ENCODE measurements at places on chromosomes 12 and 14.
A peak's percentile ranks its signal among the peaks of the same experiment; 100 is the strongest.

DNA sequence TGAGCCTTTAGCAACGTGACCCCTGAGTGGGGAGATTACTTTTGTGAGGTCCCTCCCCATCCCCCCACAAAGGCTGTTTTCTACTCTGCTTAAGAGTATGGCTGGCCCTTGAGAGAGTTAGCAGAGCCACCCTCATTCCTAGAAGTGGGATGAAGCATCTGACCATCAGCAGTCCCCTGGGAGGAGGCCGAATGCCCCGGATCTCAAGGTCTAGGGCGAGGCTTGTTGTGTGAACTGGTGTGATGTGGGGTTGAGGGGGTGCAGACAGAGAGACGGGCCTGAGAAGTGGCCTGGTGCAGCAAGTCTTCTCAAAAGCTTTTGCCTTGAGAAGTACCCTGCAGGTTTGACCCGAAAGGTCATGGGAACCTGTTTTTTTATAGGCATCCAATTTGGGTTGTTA, 153.0 kb upstream of the FKBP4 start:
- no peak for DNase-seq

- DNase-seq: no peak
Observed at GRCh38 chr12:105581420-105581819, 250.9 kb downstream of the C12orf75 start.

GRCh38 chr14:24298892-24299254, 707 bp downstream of the DHRS1 start:
- no peak for DNase-seq

DNA sequence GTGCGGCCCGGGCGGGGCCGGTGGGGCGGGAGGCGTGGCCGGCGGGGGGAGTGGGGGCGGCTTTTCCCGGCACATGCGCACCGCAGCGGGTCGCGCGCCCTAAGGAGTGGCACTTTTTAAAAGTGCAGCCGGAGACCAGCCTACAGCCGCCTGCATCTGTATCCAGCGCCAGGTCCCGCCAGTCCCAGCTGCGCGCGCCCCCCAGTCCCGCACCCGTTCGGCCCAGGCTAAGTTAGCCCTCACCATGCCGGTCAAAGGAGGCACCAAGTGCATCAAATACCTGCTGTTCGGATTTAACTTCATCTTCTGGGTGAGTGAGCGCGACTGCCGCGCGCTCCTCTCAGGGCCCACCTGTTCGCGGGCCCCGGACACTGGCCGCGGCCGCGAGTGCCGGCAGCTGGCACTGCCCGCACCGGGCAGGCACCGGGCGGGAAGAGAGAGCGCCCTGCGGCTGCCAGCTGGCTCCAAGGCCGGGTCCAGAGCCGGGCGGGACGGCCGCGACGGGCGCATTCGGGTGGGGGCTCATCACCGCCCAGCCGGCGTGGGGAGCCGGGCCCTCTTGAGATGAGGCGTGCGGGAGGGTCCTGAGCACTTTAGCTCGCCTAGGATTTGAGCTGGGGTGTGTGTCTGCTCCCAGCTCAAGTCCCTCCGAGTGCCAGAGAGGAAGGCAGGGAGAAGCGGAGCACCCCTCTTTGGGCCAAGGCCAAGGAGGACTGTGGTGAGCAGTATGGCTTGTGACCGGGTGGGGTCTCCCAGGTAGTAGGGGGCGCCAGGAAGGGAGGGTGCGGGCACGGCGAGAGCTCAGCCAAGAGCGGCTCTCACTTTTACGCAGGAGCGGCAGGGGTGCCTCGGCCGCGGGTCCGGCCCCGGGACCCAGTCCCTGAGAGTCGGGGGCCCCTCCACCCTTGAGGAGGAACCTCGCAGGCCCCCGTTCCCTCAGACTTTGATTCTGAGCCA, at the start of gene CD9:
TSS of gene CD9 (plus strand) at position 145 of the 957 bp plus-strand sequence. CDS start at position 245, 100 bp downstream.
- DNase-seq: no peak

DNA sequence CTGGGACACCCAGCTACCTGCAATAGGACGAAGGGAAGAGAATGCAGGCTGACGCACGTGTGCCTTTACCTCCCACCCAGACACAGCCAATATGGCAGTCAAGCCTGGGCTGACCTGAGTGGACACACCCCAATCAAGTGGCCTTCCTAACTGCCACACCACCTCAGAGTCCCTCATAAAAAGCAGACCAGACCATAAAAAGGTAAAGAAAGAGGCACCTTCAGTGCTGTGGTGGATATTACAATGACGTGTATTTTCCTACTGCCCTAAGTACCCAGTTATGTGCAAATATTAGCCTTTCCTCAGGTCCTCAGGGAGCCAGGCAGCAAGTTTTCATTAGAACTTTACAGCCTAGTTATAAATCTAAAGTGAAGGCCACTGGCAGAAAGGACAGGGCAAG, 75.8 kb downstream of the KCNK10 start:
- no peak for DNase-seq

DNA sequence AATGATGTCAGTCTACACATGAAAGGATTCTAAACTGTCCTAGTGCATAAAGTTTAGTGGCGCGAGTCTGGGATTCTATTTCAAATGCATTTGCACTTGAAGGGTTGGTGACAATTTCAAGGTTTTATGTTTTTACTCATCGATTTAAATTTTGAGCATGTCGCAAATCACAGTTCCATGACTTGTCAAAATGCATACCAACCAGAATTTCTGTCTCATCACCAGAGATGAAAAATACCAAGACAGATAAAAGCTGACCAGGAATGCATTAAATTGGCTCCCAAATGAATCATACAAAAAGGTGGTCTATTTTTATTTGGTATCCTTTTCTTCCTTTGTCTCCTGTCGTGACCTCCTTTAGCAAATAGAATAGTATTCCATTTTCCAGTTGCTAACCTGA, 25.2 kb downstream of the TMEM30B start:
- no peak for DNase-seq

GRCh38 chr12:11773889-11774677, 124.6 kb downstream of the ETV6 start:
- DNase-seq: no peak

GRCh38 chr12:95231190-95231589, 13.6 kb downstream of the VEZT start:
- no peak for DNase-seq

DNA sequence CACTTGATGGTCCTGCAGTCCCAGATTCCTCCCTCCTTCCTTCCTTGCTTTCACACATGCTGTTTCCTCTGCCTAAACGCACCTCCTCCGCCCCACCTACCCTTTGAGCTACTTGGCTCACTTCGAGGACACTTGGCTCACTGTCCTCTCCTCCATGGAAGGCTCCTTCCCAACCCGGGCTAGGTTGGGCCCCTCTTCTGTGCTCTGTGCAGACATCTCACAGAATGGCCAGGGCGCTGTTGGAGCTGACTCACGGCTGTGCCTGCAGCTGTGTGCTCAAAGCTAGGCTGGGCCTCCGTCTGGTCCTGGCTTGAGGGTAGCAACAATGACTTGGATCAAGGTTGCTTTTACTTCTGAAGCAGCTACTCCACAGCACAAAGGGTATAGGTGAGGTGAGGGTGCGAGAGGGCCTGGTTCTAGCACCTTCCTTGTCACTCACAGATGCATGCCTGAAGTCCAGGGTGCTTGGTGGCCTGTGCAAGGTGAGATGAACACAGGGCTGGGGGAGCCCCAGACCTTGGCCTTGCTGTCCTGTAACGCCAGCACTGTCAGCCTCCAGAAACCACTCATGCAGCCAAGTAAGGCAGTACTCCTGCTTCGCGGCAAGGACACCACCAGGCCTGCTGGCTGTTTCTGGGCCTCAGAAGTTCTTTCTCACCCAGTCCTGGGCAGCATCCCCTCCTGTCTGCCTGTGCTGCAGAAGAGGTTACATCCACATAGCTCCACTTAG, 61.8 kb downstream of the GALNT16 start:
- DNase-seq: no peak

DNA sequence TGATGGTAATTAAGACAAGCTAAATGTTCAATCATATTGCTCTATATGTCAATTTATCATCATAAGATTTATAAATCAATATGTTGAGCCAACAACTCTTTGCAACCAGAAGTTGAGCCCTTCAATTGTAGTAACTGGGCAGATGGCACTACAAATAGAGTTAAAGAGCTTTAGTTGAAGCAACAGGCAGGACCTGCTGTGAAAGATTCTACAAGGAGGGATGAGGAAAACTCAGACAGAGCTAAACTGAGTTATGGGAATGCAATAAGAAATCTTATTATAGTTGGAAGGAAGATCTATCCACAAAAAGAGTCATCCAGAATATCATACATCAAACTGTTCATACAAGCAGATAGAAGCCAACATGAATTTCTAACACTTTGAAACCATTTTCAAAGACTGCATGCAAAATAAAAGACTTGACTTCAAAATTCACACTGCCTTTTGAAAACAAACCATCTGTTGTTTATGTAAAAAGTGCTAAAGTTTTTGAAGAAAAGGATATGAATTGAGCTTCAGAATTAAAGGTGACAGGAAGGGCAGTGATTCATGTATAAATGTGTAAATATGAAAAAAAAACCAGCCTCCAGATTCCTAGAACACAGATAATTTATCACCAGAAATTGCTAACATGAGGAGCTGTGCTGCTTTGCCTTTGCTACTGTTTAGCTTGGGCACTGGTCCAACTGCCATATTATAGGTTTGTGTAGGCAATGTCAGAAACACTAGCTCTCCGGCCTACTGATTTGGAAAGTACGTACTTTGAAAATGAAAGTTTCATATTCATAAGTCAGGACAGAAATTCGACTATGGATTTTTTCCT, 133.2 kb downstream of the SLC35F4 start:
- DNase-seq: no peak

DNA sequence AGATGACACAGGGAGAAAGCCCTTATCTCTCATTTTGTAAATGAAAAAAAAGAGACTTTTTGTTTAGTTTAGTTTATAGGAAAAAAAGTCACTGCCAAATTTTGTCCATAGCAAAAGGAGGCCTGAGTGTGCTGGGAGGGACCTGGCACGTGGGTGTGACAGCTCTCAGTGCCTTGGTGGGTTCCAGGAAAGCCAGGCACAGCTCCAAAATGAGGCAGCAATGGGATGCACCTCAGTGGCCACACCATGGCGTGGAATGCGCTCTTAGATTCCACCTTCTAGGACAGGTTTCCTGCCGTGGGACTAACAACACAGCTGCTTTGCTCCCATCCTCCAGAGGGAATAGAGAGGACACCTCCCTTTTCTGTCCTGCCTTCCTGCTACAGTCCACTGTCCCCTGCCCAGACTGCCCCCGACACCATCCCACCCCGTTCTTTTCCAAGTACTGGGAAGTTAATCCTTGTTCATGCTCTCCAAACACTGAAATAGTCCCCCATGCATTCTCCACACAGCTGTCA, 207.6 kb downstream of the EMP1 start:
- no peak for DNase-seq

- peak; percentile 89 for DNase-seq
Observed at GRCh38 chr12:108560752-108561719, at the start of gene SART3. Gene SART3, minus strand, starts transcription at chr12:108561173. Its CDS starts 19 bp downstream, at chr12:108561154.

- DNase-seq: peak; percentile 76
Observed at GRCh38 chr14:69151458-69152180, 1.3 kb downstream of the DCAF5 start.

DNA sequence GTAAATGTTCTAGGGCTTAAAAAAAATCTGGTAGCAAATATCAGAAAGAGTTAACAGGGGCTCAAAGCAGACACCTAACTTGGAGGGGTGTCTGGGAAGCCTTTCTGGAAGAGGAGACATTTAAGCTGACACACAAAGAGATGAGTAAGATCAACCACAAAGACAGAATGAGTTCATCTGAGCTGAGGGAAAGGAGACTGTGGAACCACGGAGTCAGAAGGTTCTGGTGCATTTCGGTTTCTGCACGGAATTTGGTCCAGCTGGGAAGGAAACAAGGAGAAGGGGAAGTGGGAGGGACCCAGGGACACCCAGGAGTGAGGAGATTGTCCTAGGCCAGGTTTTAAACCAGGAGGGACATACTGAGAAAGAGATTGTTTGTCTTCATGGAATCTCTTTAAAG, 161.1 kb downstream of the PHETA1 start:
- DNase-seq: no peak

DNA sequence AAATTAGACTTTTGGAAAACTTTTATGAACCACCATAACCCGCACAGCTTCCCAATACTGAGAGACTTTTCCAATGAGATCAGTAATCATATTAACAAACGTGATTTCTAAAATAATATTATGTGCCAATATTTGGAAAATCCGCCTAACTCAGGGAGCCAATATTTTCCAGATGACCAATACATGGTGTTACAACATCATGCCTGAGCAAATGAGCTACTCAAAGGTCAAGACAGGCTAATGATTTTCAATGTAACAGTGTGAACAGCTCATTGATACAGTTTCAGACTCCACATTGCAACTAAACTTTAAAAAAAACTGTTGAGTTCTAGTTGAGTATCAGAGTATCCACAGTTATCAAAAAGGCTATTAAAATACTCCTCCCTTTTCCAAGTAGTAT, 46.8 kb downstream of the RNF34 start:
- no peak for DNase-seq

DNA sequence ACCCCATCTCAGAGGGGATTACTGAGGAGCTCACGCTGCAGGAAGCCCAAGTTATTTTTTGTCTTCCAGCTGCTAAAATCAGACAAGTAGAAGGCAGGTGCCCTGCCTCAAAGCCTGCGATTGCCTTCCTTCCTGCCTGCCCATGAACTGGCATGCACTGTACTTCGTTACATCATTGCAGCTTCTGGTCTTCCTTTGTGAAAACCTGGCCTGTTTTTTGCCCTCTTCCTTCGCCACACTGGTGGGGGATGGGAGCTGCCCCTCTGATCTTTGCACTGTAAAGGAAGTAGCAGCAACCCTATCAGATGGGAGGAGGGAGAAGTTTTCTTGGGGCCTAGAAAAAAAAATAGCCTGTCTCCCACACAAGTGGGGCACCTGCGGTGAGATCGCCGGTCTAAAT, 1098.7 kb downstream of the BCL11B start:
- DNase-seq: peak; percentile 71

- no peak for DNase-seq
Observed at GRCh38 chr14:99872786-99873440, 79.7 kb downstream of the EML1 start.

DNA sequence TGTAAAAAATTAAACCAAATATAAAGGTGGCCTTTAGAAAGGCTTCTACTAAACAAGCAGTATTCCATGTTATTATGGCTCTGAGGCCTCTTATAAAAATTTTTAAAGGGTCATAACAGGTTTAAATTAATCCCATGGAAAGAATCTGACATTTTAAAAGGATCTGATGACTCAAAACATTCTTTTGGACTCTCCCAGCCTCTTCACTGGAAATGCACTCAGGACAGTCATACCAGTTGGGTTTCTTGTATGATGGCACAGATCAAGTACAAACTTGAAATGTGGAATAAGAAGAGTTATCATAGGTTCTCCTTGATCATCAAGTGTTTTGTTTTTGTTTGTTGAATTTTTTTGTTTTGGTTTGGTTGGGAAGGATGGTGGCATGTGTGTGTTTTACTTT, 50.8 kb downstream of the PPP2R5E start:
- no peak for DNase-seq

DNA sequence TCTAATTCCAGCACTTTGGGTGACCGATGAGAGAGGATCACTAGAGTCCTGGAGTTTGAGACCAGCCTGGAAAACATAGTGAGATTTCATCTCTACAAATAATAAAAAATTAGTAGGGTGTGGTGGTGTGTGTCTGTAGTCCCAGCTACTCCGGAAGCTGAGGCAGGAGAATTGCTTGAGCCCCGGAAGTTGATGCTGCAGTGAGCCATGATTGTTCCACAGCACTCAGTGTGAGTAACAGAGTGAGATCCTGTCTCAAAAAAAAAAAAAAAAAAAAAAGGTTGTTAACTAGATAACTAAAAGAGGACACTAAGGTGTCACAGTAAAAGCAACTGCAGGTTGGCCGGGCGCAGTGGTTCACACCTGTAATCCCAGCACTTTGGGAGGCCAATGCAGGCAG, 121.3 kb upstream of the MAX start:
- peak; percentile 31 for DNase-seq

GRCh38 chr12:79407671-79408622, 282.8 kb downstream of the PAWR start:
- DNase-seq: no peak
